Right atrium auricular region (tissue), 2 donors: ENCODE measurements at places on chromosomes 2 and 18. TPM values are rescaled to one million over a fixed set of nuclear protein-coding genes. Genes with fewer than 3 reads are reported as not detected.
A peak's percentile ranks its signal among the peaks of the same experiment; 100 is the strongest.

Gene ICA1L
- 8.6 TPM for total RNA-seq

GRCh38 chr2:216486708-216487107 is 11.9 kb upstream of the RPL37A start:
- no peak for DNase-seq

DNA sequence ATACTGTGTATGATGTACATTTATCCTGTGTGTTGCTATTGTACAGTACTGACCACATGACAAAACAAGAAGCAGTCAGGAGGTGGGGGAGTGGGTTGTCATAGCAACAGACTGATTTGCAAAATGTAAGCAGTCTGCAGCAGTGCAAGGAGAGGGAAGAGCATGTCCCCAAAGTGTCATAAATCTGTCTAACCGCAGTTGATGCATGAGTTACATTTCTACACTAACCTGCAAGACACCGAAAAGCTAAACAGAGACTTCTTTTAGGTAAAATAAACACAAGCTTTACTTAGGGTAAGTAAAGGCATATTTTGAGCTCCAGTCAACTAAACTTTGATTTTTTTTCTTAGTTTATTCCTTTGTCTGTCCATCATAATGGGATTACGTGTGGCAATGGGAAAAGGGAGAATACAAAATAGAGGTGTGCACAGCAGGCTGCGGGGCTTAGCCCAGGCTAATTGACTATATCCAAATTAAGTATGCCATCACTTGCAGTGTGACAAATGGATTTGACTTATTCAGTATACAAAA is 134.5 kb downstream of the MEIS1 start:
- no peak for DNase-seq

Gene ZSCAN30
- 18.7 TPM for total RNA-seq

DNA sequence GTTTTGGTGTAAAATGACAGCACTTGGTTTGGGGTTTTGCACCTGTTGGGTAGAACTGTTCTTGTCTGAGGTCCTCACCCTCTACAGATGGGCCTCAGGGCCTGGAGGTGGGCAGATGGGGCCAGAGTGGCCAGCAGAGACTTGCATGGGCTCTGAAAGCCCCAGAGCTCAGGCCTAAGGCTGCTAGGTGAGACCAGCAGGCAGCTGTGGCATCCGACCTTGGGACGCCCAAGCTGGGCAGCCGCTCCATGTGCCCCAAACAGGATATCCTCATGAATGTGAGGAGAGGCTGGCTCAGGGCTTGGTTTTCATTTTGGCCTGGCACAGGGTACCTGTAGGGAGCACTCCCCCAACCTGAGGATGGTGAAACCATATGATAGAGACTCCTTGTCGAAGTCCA is 38.3 kb downstream of the GBX2 start:
- no peak for DNase-seq

Gene POTEC
- total RNA-seq, result not detected

DNA sequence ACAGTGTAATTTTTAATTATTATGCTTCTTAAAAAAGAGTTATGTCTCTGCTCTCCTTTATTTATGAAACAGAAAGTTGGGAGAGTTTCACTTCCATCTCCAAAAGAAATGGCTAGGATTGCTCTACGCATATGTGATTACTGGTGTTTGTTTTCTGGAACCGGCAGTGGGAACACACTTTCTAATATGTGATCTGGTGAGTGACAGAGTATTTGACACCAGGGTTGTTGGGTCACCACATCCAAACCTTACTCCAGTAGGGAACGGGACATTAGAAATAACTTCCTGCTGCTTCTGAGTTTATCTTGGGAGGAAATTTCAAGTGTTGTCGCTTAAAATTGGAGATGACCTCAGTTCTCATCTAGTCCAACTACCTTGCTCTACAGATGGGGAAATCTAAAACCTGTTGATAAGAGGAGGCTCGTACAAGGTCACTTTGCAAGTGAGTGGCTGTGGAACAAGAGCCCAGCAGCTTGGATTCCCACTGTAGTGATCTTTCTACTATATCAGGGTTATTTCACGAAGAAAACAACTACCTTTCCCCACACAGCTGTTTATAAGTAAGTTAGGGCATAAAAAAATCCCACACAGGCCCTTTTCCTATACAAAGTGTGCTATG is 108.5 kb downstream of the TTC32 start:
- no peak for DNase-seq

Gene EDAR
- total RNA-seq, result not detected

Gene CPO
- total RNA-seq, result not detected

Gene PDE11A
- not detected for total RNA-seq

Gene CFAP53
- 0.30 TPM for total RNA-seq

DNA sequence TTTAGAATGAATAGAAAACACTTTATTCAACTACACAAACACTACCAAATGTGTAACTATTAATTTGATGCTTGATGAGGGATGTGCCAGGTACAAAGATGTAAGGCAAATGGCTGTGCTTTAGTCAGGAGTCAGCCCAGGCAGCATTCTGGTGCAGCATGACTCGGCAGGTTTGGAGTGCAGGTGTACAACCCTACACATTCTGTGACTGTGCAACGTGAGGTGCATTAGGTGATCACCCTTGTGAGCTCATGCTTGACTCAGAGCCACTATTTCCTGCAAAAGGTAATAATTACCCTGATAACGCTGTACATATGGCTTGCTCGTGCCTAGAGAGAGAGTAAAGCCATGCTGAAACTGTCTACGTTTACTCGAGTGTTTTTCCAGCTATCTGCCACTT is 288.7 kb upstream of the DSEL start:
- no peak for DNase-seq

Gene SERPINB3
- not detected for total RNA-seq

GRCh38 chr18:13191779-13192178 is 26.8 kb upstream of the LDLRAD4 start:
- DNase-seq, result no peak

Gene CD226
- total RNA-seq, result 0.22 TPM

- DNase-seq, result no peak
Observed at GRCh38 chr18:10752382-10752781, 226.6 kb downstream of the NAPG start.

- no peak for DNase-seq
Observed at GRCh38 chr18:79781331-79781941, 16.3 kb upstream of the KCNG2 start.

Gene PLA2R1
- 2.8 TPM for total RNA-seq

- no peak for DNase-seq
Observed at GRCh38 chr2:190843890-190844699, 36.5 kb upstream of the GLS start.

GRCh38 chr2:238510911-238511613 is 84.3 kb downstream of the ASB1 start:
- DNase-seq, result no peak

Gene GPD2
- total RNA-seq, result 14.9 TPM

- DNase-seq, result no peak
Observed at GRCh38 chr18:29430416-29430815, 1253.5 kb upstream of the CDH2 start.

DNA sequence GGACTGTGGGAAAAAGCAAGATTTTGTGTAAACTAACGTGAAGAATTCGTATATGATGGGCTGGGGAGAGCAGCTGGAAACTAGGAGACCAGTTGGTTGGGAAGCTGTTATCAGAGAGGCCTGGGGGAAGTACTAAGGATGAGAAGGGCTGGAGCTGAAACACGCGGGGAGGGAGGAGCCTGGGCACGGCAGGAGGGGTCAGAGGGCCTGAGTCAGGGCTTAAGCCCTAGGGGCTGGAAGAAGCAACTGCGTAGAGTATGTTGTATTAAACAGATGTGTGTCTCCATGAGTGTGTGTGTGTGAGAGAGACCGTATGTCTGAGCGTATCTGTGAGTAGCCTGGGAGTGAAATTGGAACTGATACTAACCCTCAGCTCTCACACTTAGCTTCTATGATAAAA is 8.4 kb downstream of the POMC start:
- DNase-seq, result no peak

- no peak for DNase-seq
Observed at GRCh38 chr2:159894145-159894838, 96.3 kb upstream of the CD302 start.

- DNase-seq, result no peak
Observed at GRCh38 chr2:216235896-216236295, 126.7 kb downstream of the XRCC5 start.

DNA sequence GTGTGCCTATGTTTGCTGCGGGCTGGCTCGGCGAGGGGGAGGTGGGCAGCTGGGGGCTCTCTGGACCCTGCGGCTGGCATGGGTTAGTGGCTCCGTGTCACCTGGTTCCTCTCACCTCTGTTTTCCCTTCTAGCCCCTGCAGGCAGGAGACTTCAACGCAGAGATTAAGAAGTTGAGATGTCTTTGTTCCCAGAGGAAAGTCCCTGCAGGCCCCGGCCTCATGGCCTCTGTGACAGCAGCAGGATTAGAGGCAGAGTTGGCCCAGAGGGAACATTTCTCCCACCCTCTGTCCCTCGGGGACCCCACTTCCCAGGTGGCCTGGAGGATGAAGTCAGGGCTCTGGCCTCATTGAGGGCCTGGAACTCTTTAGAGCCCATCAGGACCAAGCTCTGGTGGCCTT is 56.5 kb downstream of the HPCAL1 start:
- DNase-seq, result no peak

DNA sequence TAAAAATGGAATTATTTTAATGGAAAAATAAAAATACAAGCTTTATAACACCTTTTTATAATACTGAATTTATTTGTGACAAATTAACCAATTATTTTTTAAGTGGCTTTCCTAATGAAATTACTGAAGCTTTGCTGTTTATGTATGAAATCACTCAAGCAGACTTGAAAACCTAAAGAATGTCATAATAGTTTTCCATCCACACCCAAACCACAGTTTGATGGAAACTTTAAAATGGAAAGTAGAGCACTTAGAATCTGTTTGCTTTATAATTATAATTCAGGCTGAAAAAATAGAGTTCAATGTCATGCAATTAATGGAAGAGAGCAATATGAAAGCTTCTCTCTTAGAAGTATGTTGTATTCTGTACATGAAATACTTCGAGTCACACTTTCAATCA is 31.6 kb upstream of the WDR75 start:
- no peak for DNase-seq

DNA sequence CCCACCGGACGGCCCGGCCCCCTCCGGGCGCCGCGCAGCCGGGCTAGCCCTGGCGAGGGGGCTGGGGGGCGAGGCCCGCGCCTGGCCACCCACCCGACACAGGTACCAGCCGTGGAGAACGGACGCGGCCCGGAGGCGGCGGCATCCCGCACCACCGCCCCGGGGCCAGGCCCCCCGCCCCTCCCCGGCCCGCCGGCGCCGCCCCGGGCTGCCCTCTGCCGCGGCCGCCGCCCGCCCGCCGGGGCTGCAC is 405 bp downstream of the SOS1 start:
- DNase-seq, result no peak

DNA sequence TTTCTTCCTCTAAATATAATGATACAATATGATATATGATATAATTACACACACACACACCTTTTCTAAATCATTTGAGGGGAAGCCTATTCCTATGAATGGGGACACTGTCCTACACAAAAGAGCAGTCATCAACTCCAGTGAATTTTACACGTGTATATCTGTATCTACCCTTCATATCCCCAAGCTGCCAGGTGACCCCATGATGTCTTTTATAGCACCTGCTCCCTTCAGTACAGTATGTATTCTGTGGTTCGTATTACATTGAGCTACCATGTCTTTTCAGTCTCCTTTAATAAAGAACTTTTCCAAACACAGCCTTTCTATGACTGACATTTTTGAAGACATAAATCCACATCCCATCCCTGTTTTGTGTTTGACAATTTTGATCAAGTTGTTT is 19.0 kb downstream of the TBC1D8 start:
- no peak for DNase-seq

GRCh38 chr2:37622450-37623100 is 48.9 kb downstream of the CDC42EP3 start:
- no peak for DNase-seq

GRCh38 chr2:88442061-88442460 is 10.4 kb downstream of the FOXI3 start:
- DNase-seq, result no peak

- no peak for DNase-seq
Observed at GRCh38 chr18:55300936-55301531, 287.0 kb downstream of the TCF4 start.

- no peak for DNase-seq
Observed at GRCh38 chr2:186531257-186531775, 45.3 kb downstream of the ZC3H15 start.

Gene ERICH2
- not detected for total RNA-seq

- no peak for DNase-seq
Observed at GRCh38 chr18:2716394-2717326, 61.1 kb downstream of the SMCHD1 start.

GRCh38 chr2:237297421-237298150 is 116.4 kb downstream of the COL6A3 start:
- no peak for DNase-seq

Gene IKZF2
- total RNA-seq, result 6.5 TPM

DNA sequence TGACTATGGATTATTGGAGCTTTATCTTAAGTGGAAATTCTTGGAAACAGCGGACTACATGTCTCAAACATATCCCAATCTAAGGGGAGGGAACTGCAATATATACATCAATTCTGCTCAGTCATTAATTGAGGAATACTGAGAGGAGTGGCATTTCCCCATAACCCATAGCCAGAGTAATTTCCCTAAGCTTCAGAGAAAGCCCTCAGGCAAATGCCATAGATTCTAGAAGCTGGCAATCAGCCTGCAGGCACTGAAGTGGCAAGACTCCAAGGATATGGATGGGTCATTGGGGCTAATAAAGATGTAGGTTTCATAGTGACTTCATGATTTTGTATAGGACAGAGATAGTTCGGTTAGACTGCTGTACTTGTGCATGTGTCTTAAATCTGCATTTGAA is 1960.5 kb upstream of the PIK3C3 start:
- DNase-seq, result no peak

GRCh38 chr2:162092658-162093556 is 18.9 kb upstream of the DPP4 start:
- peak; percentile 75 for DNase-seq

GRCh38 chr2:106827158-106827557 is 58.8 kb downstream of the ST6GAL2 start:
- DNase-seq, result no peak

Gene SRD5A2
- total RNA-seq, result not detected

Gene ZNF385B
- total RNA-seq, result 23.2 TPM

DNA sequence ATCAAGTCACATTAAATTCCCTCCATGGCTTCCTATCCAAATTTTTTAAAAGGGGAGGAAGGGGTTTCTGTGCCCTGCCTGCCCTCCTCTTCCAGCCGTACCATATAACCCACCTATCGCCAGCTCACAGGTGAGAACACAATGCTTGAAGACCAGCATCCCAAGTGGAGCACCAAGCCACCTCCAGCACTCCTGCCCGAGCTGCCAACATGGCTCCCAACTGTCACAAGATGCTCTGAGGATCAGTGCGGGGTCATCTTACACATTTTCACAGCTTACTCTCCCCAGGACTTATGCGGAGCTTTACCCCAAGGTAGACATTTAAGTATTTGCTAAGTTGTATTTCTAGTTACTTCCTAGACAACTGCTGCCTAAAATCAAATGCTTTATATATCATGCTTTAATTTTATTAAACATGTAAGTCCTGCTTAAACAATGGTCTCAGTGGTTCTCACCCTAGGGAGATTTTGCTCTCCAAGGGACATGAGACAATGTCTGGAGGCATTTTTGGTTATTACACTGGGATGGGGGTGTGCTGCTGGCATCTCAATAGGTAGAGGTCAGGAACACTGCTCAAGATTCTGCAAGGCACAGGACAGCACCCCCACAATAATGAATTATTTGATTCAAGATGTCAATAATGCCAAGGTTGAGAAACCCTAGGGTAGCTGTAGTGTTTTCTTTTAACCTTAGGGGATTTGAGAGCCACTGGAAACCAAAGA is 45.8 kb downstream of the SF3B1 start:
- no peak for DNase-seq

Gene HNRNPA3
- 28.1 TPM for total RNA-seq

Gene SLC19A3
- 3.5 TPM for total RNA-seq

Gene VWA3B
- not detected for total RNA-seq

Gene SAG
- not detected for total RNA-seq
